ENCODE measurements at places on chromosomes 13 and 19.

GRCh38 chr13:31048521-31048920, 113.2 kb downstream of the HSPH1 start:
- no peak for DNase-seq

DNA sequence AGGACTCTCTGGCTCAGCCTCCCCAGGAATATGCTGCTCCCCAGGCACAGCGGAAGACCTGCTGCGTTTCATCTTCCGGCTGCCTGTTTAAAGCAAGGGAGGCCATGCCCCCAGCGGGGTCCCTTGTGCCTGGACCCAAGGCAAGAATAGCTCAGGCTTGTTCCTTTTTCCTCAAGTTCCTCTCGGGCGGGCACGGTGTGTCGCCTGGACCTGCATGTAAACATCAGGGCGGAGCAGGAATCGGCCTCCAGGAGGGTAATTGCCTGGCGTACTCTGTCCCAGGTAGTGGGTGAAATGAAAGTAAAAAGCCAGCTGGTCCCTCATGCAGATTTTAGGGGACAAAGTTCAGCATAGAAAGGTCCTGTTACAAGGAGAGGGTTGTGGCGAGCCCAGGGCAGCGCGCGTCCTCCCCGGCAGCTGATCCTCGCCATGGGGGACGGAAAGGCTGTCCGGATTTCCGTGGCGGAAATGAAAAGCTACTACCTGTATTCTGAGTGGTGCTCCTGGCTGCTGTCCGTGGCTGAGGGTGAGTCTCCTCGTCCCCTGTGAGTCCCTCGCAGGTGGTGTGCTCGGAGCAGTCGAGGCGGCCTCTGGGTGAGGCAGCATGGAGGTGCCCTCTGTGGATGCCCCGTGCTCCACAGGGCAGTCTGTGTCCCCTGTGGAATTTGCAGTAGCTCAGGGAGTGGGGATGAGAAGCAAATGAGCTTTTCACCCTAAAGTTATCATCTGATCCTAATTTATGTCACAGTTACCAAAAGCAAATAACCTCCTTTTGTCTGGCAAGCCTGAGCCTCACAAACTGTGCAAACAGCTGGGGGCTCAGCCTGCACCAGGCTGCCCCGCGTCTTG, 16.2 kb downstream of the MCF2L start:
- DNase-seq = no peak

- no peak for DNase-seq
Observed at GRCh38 chr13:76754414-76754813, 131.8 kb downstream of the KCTD12 start.

- DNase-seq = no peak
Observed at GRCh38 chr19:6076675-6077463, 33.4 kb downstream of the RFX2 start.

DNA sequence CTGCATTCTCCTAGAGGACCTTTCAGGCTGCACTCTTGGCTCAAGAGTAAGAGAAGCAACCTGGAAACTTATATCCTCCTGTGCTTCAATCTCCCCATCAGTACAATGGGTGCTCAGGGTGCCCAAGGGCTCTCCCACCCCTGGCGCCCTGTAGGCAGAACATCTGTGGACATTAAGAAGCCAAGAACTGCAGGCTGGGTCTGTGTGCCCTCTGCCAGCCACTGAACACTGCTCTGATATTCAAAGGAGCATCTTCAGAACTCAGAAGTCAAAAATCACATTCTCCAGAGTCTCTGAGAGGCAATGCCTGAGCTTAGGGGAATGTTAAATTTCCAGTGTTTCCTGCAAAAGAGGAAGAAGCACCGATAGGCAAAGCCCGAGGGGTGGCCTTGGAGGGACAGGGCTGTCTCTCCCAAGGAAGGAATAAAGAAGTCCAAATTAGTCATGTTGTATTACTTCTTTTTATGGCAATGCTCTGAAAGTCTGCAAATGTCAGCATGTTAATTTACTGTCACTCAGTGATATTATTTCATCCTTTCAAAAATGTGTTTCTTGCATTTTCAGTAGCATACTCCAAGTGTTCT, 88.1 kb downstream of the TSHZ3 start:
- no peak for DNase-seq

- DNase-seq = no peak
Observed at GRCh38 chr19:2675892-2676291, 26.6 kb downstream of the GNG7 start.

- DNase-seq = no peak
Observed at GRCh38 chr19:6219586-6220290, 60.0 kb downstream of the MLLT1 start.

- no peak for DNase-seq
Observed at GRCh38 chr19:47086280-47086679, 27.3 kb downstream of the ZC3H4 start.

- no peak for DNase-seq
Observed at GRCh38 chr13:87280139-87280538, 391.0 kb upstream of the SLITRK5 start.

DNA sequence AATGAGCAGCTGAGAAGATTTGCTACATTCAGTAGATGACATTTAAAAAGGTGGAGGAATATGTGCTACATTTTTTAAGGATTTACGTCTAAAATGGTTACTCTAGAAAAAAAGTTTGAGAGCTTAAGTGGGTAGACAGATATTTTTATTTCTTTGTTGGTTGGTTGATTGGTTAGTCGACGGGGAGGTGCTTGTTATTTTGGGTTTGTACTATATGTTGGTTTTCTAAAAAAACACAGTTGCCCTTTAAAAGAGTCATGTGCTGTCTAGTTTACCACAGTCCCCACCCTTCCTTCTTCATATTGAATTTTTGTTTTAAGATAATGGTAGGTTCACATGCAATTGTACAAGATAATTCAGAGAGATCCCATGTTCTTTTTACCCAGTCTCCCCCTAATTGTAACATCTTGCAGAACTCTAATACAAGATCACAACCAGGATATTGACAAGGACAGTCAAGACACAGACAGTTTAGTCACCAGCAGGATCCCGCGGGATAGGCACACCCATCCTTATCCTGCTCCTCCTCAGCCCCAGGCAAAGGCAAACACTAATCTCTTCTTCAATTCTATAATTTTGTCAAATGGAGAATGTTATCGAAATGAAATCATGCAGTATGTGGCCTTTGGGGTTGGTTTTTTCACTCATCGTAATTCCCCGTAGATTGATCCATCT, 171.4 kb downstream of the FOXO1 start:
- no peak for DNase-seq

DNA sequence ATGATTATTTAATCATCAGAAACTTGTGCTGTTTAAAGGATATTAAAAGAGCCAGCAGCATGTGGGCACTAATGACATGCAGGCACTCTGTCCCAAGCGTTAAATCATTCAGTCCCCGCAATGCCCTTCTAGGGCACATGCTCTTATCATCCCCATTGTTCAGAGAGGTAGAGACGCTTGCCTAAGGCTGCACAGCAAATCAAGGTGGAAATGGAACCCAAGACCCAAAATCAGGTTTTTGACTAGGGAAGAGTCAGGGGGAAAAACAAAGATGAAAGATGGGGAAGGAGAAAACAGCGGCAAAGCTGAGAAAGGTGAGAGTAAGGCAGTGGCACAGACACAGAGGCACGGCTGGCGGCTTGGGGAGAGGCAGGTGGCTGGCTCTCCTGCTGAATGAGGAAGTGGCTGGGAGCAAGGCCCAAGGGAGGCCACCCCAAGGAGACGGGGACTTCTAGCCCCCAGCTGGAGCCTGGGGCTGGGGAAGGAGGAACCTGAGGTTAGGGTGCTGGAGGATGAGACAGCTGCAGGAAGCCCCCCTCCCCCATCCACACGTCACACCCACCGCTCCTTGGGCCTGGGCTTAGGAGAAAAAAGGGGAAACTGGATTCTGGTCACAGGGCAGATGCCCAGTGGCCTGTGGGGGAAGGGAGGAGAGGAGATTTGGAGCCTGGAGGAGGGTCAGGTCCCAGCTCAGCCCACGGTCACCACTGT, 1.0 kb upstream of the TYROBP start:
- no peak for DNase-seq

GRCh38 chr13:113493315-113493951, 2.9 kb upstream of the DCUN1D2 start:
- DNase-seq = no peak

DNA sequence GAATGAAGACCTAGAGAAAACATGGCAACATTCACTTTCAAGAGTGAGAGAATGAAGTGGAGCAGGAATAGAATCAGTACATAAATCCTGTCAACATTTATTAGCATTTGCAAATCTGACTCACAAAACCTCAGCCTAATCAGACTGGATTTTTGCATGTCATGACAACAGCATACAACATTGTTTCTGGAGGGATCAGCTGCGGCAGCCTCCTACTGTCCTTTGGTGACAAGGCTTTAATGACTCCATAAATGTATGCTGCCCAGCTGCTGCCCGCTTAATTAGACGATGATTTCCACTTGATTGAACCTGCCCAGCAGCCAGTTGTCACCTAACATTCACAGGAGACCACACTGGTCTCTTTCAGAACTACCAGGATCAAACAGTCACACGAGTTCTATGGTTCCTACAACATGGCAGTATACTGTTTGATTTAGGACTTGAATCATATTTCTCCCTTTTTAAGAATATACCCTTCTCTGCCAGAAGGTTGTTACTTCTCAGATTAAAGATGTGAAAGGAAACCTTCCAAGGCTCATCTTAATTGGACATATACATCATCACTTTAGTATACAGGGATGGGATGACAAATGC, 9.3 kb downstream of the EBPL start:
- DNase-seq = no peak

- DNase-seq = no peak
Observed at GRCh38 chr19:11194656-11195558, 2.4 kb downstream of the KANK2 start.

DNA sequence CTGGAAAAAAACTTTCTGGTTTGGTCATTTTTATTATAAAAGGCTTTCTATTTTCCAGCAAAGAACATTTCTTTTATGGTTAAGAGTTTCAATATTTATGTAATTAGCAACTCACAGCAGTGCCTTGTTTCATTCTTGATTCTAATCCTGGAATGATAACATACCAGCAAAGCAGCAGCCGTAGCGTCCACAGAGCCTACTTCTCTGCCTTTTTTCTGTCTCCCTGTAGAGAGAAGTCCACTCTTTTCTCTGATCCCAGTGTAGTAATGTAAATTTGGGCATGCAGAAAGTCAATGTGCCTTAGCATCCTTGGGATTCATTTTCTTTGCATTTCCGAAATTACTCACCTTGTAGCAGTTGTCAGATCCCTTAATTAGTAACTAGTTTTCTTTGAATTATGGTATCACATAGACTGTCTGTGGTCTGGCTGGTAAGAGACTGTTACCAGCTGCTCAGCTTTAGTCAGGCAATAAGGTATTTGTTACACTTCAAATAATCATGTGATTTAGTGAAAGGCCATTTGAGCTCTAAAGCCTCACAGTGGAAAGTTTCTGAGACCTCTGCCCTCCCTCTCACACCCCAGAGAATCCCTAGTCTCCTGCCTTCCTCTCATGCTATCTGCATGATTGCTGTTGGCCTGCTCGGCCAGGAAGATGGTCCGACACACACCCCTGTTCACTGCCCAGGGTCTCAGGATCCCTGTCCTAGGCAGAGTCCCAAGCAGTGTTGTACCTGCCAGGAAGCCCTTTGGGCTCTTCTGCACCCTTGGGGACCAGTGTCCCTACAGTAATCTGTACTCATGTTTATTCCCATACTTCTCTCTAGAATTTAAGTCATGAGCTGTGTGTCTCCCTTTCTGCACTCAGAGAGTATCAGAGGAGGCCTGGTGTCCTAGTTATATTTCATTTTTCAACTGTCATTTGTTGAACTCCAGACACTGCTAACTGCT, 86.3 kb downstream of the LRCH1 start:
- no peak for DNase-seq

- DNase-seq = no peak
Observed at GRCh38 chr19:35000338-35000646, 169 bp downstream of the GRAMD1A start.

GRCh38 chr19:16589917-16590316, 17.7 kb upstream of the SLC35E1 start:
- no peak for DNase-seq

- DNase-seq = no peak
Observed at GRCh38 chr13:21717817-21718216, 46.9 kb downstream of the FGF9 start.

GRCh38 chr13:60397704-60398378, 821 bp downstream of the TDRD3 start:
- peak; percentile 49 for DNase-seq

GRCh38 chr19:5331790-5332189, 8.8 kb downstream of the PTPRS start:
- DNase-seq = no peak

GRCh38 chr13:34257966-34258365, 440.0 kb downstream of the RFC3 start:
- no peak for DNase-seq

GRCh38 chr19:13823256-13823655, 28.0 kb downstream of the ZSWIM4 start:
- no peak for DNase-seq

GRCh38 chr13:95381212-95381527, 79.9 kb upstream of the ABCC4 start:
- DNase-seq = no peak

GRCh38 chr13:106183410-106184065, 351.9 kb downstream of the EFNB2 start:
- DNase-seq = no peak

DNA sequence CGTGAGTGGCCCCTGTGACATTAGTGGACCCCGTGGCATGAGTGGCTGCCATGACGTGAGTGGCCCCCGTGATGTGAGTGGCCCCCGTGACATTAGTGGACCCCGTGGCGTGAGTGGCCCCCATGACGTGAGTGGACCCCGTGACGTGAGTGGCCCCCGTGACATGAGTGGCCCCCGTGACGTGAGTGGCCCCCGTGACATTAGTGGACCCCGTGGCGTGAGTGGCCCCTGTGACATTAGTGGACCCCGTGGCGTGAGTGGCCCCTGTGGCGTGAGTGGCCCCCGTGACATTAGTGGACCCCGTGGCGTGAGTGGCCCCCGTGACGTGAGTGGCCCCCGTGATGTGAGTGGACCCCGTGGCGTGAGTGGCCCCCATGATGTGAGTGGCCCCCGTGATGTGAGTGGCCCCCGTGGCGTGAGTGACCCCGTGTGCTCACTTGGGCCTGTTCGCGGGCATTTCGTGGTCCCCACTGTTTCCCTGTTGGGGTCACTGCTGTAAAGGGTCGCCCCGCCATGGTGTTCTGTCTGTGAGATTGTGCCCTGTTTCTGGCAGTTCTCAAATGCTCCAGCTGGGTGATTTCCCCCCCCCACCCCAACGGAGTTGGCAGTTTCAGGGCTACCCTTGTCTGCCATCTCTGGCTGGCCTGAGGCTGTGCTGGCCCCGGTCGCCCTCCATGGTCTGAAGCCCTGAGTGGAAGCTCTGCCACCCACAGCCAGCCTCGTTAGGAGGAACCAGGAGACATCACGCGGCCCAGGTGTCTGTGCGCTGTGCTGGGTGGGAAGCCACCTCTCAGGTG, 64.2 kb downstream of the MCF2L start:
- DNase-seq = no peak

DNA sequence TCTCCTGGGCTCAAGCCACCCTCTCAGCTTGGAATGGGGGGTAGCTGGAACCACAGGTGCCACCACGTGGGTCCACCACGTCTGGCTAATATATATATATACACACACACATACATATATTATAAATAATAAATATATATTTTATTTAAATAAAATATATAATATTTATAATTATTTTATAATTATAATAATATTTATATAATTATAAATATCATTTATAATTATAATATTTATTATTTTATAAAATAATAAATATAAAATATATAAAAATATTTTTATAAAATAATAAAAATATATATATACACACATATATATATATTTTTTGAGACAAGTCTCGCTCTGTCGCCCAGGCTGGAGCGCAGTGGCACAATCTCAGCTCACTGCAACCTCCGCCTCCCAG, 2.4 kb downstream of the ELANE start:
- no peak for DNase-seq
